ENCODE measurements at places on chromosomes 3 and 15. TPM values are rescaled to one million over a fixed set of nuclear protein-coding genes. Genes with fewer than 3 reads are reported as not detected.

Gene PPP1R14D
- total RNA-seq = not detected

Gene DUOXA2
- total RNA-seq = not detected

Gene OSTN
- not detected for total RNA-seq

Gene ZBTB20
- total RNA-seq = 14.2 TPM

Gene TM6SF1
- 23.7 TPM for total RNA-seq
